ENCODE measurements at places on chromosomes 4 and X.

- no peak for DNase-seq
These were observed 44.1 kb downstream of the GAK start for GRCh38 chr4:888029-888428.

GRCh38 chrX:54171527-54172250, 11.4 kb downstream of the FAM120C start:
- DNase-seq = no peak

GRCh38 chr4:7007944-7008343, 35.2 kb upstream of the TADA2B start:
- DNase-seq = no peak

DNA sequence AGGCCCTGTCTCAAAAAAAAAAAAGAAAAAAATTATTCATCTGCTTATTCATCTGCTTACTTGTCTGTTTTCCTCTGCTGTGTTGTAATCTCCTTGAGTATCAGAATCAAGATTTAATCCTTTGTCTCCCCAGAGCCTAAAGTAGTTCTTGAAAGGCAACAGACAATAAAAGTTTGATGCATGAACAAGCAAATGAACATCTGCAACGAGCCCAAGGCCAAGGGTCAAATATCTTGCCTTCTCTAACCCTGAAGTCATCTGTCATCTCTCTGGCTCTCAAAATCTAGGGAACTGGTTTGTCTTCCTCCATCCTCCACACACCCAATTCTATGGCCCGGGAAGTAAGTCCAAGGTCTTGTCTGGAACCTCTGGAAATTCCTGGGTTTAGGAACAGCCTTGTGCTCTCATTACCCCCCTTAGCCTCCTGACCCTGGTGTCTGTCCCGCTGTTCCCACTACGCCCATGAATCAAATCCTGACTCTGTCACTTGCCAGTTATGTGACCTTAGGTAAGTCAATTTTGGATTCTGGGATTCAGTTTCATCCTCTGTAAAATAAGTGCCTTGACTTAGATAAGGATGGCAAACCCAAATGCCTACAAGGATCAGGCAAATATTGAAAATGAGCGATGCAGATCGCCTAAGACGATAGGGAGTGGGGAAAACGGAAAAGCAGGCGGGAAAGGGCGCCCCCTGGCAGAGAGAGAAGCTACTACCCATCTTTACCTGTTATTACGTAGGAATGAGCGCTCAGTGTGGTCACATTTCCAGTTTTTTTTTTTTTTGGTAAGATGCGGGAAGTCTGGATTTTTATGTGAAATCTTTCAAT, 102.7 kb upstream of the DHX15 start:
- DNase-seq = peak; percentile 66

GRCh38 chr4:39044364-39044955, 12.3 kb upstream of the TMEM156 start:
- peak; percentile 97 for DNase-seq
